ENCODE measurements at places on chromosomes 12 and 14.

DNA sequence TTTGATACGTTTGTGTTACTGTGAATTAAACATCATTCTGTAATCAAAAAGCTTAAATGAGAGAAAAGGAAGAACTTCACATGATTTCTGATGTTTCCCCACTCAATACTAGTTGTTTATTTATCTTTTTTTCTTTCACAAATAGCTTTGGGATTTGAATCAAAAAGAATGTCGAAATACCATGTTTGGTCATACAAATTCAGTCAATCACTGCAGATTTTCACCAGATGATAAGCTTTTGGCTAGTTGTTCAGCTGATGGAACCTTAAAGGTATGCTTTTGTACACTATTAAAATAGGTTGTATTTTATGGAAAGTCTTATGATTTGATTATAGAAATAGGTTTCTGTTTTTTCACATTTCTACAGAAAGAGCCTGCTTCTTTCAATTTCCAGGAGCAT lies 41.5 kb downstream of the APAF1 start:
- DNase-seq: no peak

DNA sequence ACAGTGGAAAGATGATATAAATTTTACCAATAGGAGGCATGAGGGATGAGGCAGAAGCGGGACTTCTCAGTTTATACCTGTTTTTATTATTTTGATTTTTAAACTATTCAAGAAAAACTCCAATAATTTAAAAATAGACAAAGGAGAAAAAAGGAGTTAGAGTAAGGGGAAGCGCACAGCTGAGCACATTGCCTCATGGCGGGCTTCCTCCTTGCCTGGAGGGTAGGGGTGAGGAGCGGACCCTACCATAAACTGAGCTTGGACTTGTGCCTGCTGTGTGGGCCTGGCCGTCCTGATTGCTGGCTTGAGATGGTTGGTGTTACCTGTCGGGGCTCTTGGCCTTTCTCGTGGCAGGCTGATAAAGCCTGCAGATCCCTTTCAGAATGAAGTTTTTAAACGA lies 15.1 kb upstream of the HIP1R start:
- no peak for DNase-seq

- DNase-seq: peak; percentile 44
Measured at GRCh38 chr14:104827177-104828055, 26.5 kb downstream of the ZBTB42 start.

- no peak for DNase-seq
Measured at GRCh38 chr12:16347391-16348298, at the start of gene MGST1. Gene MGST1, plus strand, starts transcription at chr12:16347645. Its CDS starts 6,608 bp downstream, at chr12:16354253.

- DNase-seq: no peak
Measured at GRCh38 chr12:58882826-58883225, 37.5 kb downstream of the LRIG3 start.

- no peak for DNase-seq
Measured at GRCh38 chr12:97568336-97569180, 106.0 kb downstream of the RMST start.

GRCh38 chr12:131167334-131167733 lies 213.6 kb downstream of the ADGRD1 start:
- DNase-seq: no peak

DNA sequence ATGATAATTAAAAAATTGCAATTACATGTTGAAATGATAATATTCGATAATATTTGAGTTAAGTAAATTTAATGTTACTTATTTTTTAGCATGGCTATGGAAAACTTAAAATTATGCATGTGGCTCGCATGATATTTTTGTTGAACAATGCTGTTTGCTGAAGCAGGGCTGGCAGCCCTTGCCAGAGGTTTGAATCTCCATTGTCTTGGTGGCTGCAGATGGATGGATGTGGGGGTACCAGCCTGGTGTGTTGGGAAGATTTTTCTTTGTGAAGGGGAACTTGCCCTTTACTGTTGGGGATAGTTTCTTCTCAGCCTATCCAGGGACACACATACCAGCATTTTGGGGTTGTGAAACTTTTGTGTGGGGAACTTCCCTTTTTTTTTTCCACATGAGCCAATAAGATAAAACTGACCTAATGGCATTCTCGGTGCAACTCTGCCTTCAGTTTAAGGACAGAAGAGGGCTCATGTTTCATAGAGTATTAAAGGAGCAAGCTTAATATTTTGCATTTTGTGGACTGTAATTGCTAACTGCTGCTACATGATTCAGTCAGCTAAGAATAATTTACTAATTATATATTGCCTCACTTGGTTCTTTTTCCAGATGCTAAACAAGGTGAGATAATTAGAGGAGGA lies 8.8 kb downstream of the RASSF3 start:
- no peak for DNase-seq

DNA sequence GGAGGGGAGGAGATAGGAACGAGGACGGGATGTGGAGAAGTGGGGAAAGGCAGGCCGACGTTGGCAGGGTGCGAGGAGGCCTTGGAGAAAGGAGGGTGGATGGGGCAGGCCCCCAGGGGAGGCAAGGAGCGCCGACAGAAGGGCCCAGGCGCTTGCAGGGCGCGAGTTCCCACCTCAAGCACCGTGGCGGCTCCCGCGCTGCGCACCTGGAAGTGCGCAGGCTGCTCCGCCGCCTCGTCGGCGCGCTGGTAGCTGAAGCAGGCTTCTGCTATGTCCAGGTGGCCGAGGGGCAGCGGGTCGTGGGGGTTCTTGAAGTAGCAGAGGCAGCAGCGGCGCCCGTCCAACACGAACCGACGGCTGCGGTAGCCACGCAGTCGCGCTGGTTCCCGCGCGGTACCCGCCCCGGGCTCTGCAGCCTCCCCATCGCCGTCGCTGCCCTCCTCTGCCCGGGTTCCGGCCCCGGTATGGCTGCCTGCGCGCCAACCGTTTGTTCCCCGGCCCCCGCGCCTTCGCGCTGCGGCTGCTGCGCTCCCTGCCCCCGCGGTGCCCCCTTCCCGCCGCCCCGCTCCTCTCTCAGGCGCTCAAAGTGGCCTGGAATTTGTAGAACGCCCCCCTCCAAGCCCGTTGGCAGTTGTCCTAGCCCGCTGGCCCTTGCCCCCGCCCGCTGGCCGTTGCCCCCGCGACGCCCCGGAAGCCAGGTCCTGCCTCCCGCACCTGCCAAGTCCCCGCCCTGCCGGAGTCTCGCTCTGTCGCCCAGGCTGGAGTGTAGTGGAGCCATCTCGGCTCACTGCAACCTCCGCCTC lies 1.1 kb upstream of the ACTR6 start:
- DNase-seq: peak; percentile 68

Data from activated T-cell treated with anti-CD3 and anti-CD28 coated beads for 48 hours (primary cell).